ENCODE measurements at places on chromosomes 12 and 14. TPM values are rescaled to one million over a fixed set of nuclear protein-coding genes. Genes with fewer than 3 reads are reported as not detected.

- no peak for DNase-seq
These were observed 834 bp downstream of the ARHGEF25 start for GRCh38 chr12:57611827-57612710.

DNA sequence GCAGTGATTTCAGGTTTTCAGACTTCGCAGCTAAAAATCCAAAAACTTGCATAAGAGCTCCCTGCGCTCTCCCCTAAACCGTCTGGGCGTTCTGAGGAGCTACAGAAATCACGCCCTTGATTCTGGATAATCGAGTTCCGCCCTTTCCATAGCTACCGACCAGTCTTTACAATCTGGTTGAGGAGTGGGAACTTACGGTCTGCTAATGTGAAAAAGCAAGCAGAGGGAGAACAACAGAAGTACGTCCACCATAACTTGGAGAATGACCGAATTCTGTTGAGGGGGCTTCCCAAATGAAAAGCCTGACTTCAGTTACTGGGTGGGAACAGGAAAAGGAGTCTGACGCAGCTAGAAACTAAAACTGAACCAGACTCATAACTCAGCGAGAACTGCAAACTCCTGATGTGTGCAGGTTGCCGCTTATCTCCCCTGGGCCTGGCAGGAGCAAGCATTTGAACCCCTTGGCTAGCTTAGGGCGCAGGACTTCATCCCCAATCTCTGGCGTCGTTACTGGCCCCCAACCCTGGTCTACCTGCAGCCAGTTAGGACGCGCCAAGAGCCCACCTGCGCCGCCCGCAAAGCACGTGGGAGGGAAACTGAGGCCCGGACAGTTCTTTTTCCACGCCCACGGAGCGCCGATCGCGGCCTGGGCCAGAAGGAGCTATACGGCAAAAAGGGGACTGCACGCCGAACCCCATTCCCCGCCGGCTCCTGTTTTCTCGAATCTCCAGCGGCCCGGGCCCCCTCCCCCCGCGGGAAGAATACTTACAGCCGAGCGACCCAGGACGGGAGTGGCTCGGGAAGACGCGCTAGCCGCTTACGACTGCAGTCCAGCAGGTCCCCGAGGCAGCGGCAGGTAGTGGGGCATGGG is 838 bp downstream of the LRIG3 start:
- no peak for DNase-seq

GRCh38 chr12:124227951-124228711 is 66.8 kb upstream of the RFLNA start:
- DNase-seq: no peak

GRCh38 chr12:123356159-123356670 is 8.4 kb downstream of the SBNO1 start:
- DNase-seq: no peak

DNA sequence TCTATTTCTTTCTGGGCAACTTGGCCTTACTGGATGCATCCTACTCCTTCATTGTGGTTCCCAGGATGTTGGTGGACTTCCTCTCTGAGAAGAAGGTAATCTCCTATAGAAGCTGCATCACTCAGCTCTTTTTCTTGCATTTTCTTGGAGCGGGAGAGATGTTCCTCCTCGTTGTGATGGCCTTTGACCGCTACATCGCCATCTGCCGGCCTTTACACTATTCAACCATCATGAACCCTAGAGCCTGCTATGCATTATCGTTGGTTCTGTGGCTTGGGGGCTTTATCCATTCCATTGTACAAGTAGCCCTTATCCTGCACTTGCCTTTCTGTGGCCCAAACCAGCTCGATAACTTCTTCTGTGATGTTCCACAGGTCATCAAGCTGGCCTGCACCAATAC is 5.3 kb downstream of the OR4N5 start:
- no peak for DNase-seq

GRCh38 chr12:75459755-75460154 is 20.8 kb upstream of the GLIPR1 start:
- DNase-seq: no peak

GRCh38 chr14:26598081-26598671 is 343 bp upstream of the NOVA1 start:
- peak; percentile 81 for DNase-seq

GRCh38 chr12:32874078-32874477 is 22.5 kb downstream of the PKP2 start:
- no peak for DNase-seq

- DNase-seq: no peak
These were observed 3.3 kb upstream of the NAA25 start for GRCh38 chr12:112111931-112112330.

DNA sequence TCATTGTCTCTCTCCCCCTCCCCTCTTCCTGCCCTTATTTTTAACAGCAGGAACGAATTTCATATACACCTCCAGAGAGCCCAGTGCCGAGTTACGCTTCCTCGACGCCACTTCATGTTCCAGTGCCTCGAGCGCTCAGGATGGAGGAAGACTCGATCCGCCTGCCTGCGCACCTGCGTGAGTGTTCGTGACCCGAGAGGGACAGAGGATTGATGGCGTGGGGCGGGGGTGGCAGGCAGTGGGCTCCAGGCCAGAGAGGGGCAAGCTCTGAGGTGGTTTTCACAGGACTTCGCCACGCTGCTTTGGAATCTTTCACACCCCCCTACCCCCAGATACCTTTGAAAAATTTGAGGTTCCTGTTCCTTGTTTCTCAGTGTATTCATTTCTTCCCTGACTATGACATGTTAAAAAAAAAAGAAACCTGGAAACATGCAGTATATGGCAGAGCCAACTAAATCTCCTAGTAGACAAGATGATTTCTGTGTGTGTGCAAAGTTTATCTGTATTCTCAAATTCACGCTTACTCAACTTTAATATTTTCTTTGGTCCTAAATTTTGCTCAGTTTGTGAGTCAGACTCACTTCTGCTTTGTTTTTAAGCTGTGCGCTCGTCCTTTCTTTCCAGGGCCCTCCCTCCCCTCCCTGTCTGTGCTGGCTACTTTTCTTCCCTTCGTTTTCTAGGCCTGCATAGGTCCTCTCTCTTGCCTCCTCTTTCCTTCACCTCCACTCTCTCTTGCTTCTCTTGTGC is 103.1 kb downstream of the ETV6 start:
- no peak for DNase-seq

SLCO1B1 gene
- total RNA-seq: not detected

GRCh38 chr14:33773205-33774030 is 177.5 kb downstream of the EGLN3 start:
- DNase-seq: no peak

GRCh38 chr12:53746592-53747092 is 5.1 kb downstream of the CISTR start:
- DNase-seq: peak; percentile 94

DNA sequence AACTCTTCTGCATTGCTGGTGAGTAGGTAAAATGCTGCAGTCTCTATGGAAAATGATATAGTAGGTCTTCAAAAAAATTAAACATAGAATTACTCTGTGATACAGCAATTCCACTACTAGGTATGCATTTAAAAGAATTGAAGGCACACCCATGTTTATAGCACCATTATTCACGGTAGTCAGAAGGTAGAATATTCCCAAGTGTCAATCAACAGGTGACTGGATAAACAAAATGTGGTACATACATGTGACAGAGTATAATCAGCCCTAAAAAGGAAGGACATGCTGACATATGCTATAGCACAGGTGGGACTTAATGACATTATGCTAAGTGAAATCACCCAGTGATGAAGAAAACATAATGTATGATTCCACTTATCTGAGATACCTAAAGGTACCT is 123.3 kb downstream of the CCER1 start:
- DNase-seq: no peak

DNA sequence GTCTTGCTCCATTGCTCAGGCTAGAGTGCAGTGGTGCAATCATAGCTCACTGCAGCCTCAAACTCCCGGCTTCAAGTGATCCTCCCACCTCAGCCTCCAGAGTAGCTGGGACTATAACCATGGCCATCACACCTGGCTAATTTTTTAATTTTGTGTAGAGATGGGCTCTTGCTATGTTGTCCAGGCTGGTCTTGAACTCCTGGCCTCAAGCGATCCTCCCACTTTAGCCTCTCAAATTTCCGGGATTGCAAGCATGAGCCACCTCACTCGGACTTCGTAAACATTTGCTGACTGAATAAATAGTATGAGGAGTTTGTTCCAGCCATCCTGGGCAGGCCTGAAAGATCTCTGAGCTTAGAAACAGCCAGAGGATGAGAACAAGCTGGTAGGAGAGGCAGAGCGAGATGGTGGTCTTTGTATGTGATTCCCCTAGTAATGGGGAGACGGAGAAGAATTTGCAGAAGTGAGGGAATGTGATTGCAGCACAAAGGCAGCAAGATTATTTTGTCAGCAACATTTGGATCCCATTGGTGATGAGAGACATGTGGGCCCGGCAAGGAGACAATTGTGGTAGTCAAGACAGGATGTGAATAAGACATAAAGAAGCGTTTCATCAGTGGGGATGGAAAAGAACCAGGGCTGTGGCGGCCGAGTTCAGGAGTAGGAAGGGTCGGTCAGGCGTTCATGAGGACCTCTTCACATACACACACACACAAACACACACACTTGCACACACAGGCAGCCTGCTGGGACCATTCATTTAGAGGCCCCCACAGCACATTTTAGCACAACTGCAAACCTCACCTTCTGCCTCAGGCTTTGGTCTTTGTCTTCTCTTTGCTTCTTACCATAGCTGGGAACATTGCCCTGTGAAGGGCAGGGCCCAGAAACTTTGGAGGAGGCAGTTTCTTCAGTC is 155.5 kb downstream of the ZFP36L1 start:
- peak; percentile 62 for DNase-seq

LMO3 gene
- total RNA-seq: 2.6 TPM

- no peak for DNase-seq
These were observed 5.1 kb upstream of the MED13L start for GRCh38 chr12:116282371-116283286.

- no peak for DNase-seq
These were observed 379.0 kb downstream of the DAD1 start for GRCh38 chr14:22210026-22210425.

DNA sequence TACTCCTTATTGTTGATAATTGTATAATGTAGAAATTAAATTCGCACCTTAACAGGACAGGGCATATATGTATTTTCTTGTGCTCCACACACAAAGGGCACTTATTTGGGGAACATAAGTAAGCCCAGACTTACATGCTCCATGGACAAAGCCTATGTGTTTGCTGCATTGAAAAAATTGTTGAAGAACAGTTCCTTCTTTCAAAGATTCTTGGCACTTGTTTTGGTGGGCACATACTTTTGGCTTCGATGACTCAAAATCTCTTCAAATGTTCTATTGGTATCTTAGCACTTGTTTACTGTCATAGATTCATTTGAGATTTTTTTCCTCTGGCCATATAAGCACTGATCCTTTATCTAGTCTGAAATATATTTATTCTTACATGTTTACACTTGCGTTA is 1.4 kb upstream of the MAP4K5 start:
- DNase-seq: no peak

DNA sequence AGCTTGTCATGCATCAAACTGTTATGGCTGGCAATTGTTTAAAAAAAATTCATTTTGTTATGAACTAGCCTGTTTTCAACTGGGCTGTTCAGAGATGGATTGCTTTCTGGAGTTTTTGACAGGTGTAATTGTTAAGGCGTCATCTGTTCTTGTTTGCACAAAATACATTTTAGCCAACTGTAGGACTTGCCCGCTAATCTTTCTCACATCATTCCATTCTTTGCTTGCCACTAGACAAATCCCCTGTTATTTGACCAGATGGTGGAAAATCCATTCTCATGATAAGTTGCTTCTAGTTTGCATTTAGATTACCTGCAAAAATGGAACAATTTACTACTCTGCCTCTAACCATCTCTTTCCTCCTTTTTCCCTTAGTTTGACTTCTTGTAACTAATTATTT is 114.3 kb downstream of the NPAS3 start:
- no peak for DNase-seq

KRT79 gene
- not detected for total RNA-seq

ABCB9 gene
- total RNA-seq: 4.6 TPM

HOXC12 gene
- not detected for total RNA-seq

GRCh38 chr14:99360774-99361595 is 89.0 kb upstream of the BCL11B start:
- no peak for DNase-seq

- DNase-seq: no peak
These were observed 196.3 kb upstream of the PLEKHG7 start for GRCh38 chr12:92506460-92506859.

- no peak for DNase-seq
These were observed 410.8 kb upstream of the PDE3A start for GRCh38 chr12:19957308-19958125.

GRCh38 chr12:94789510-94790225 is 139.3 kb upstream of the TMCC3 start:
- DNase-seq: no peak

DNA sequence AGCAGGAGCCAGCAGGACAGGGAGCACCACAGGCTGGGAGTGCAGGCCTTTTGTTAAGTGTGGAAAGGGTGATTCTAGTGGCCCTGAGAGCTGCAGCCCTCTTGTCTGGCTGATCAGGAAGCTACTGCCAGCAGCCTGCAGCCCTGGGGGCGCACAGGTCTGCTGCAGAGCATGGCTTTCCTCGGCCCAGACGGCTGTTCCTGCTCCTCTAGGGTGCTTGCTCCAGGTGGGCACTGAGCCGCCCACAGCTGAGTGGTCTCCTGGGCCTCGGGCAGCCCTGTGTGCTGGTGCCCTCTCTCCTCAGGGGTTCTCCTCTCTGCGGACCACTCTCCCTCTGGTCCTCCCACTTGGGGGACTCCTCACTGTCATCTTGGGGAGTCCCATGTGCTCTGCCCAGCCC is 18.9 kb downstream of the CCDC88C start:
- DNase-seq: no peak

Data from left ventricle myocardium superior (tissue), 1 donor.